ENCODE measurements at places on chromosomes 13 and 19.

- DNase-seq: no peak
Measured at GRCh38 chr13:95926231-95926630, 127.0 kb downstream of the UGGT2 start.

DNA sequence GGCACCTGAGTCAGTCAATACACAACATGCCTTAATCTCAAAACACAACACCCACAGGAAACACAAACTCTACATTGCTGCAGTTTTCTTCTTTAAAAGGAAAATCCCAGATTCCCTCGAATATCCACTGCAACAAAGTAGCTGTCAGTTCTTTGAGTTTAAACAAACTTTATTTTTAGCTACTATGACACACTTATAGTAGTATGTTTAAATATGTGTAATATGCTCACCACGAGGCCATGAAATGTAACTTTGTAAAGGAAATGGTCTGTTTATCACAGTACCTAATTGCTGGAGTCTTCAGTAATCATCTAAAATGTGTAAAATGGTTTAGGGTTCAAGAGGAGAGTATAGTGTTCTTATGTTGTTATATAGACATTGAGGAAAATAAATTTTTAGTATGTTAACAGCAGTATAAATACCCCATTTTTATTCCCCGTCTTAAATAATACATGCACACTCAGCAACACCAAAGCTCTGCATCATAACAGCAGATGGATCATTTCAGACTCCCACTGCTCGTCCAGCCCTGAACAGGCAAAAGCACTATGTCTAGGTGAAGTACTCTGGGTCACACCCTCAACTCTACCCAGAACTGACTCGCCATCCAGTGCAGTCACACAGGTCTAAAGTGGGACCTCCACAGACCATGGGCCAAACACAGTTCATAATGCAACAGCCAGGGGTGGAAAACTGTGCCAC is 20.6 kb downstream of the TUBGCP3 start:
- no peak for DNase-seq

DNA sequence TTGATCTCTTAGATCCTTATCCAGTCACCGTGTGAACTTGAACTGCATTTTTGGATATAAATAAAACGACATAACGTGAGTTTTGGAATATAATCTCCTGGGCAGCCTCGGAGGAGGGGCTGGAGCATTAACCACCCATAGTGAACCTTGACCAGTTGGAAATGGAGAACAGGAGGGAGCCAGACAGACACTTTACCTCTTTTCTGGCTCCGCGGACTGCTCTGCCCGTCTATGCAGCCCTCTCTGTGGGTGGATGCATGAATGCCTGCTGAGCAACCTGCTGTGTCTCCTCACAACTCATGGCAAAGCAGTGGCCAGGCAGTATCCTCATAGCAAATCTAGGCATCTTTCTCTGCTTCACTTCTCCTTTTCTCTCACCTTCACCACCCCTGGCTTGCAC is 10.5 kb upstream of the COG3 start:
- DNase-seq: no peak

GRCh38 chr13:75225288-75226032 is 256.5 kb downstream of the TBC1D4 start:
- no peak for DNase-seq

- no peak for DNase-seq
Measured at GRCh38 chr13:63184693-63185092, 1769.0 kb upstream of the PCDH20 start.

- no peak for DNase-seq
Measured at GRCh38 chr13:95524264-95524901, 28.1 kb upstream of the CLDN10 start.

DNA sequence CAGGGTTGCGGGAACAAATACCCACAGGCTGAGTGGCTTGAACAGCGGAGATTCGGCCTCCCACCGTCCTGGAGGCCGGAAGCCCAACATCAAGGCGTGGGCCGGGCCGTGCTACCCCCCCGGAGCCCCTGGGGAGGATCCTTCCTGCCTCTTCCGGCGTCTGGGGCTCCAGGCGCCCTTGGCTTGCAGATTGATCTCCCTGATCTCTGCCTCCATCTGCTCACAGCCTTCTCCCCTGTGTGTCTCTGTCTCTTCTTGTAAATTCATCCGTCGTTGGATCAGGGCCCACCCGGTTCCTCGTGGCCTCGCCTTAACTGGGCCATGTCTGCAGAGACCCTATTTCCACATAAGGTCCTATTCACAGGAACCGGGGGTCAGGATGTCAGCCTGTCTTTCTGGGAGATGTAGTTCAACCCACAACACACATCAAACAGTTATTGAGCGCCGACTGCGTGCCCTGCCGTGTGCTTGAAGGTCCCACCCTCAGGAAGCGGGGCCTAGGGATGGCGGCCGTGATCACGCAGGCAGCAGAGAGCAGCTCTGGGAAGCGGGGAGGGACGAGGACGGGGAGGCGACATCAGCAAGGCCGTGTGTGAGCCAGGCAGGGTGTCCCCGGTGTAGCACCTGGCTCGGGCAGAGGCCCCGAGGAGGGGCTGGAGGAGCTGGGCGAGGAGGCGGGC is 21.3 kb downstream of the HCN2 start:
- DNase-seq: peak; percentile 41

DNA sequence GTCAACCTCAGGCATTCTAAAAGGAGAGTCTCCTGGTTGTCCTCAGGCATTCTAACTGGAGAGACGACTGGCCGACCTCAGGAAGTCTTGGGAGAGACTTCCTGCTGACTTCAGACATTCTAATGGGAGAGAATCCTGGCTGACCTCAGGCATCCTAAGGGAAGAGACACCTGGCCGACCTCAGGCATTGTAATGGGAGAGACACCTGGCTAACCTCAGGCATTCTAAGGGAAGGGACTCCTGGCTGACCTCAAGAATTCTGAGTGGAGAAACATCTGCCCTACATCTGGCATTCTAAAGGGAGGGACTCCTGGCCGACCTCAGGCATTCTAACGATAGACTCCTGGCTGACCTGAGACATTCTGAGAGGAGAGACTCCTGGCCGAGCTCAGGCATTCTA is 1353.3 kb downstream of the UQCRFS1 start:
- no peak for DNase-seq

- DNase-seq: no peak
Measured at GRCh38 chr13:98396071-98396710, 180.7 kb downstream of the STK24 start.

- peak; percentile 73 for DNase-seq
Measured at GRCh38 chr19:50657712-50658440, 8.6 kb downstream of the C19orf81 start.

DNA sequence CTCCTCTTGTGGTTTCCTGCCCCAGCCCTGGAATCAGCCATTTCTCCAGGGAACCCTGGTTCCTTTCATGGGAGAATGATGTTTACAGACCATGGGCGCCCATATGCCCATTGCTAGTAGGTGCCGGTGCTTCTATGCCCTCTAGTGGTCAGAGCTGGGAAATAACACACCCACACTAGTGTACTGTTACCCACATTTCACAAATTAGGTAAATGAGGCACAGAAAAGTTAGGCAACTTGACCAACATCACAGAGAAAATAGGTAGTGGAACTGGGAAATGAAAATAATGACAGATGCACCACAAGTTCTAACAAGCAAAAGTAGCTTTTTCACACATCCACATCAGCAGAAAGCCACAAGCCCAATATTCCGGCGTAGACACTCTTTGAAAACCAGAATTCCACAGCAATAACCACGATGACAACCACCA is 1.3 kb upstream of the CEACAM3 start:
- DNase-seq: peak; percentile 32

DNA sequence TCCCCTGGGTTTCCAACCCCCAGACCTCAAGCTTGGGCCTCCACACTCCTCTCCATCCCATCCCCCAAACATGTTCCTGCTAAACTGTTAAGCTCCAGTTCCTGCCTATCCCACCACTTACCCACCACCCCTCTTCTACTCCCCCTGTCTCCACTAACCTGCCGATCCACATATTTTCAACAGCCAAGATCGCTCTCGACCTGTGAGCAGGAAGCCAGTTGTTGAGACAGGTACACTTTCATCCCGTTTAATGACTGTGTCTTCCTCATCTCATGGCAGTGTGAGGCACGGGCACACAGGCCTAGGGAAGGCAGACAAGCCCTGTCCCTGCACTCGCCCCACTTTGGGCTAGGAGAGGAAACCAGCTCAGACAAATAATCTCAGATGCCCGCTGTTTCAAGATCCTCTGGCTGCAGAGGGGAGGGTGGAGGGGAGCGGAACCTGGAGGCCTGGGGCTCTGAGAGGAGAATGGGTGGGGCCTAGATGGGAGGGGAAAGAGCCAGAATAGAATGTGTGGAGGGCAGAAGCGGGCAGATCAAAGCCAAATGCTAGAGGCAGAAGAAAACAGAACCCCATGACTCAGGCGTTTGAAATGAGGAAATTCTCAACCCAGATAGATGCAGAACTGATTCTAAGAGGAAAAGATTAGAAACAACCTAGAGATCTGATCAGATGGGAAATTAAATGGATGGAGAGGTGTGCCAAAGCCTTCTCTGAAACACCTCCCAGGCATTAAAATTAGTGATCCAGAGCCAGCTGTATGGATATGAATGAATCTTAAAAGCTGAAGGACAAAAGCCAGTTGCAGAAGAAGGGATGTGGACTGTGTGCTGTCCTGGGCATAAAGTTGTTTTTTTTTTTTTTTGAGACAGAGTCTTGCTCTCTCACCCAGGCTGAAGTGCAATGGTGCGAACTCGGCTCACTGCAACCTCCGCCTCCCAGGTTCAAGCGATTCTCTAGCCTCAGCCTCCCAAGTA is 16.9 kb upstream of the CYP2S1 start:
- DNase-seq: no peak

DNA sequence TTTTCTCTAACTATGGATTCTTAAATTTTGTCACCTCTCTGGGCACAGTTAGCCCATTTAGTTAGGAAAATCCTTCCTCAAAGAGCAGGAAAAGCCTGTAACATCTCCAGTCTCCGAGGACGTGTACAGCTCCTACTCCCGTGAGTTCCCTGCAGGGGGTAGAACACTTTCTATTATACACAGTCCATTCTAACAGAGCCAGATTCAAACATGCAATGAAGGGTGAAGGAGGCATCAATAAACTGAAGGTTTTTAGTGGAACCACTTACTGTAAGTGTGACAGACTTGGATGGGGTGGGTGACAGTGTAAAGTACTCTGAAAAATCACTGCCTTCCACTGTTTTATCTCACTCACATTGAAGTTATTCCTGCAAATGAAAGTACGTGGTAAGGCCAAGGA is 204.7 kb upstream of the DACH1 start:
- no peak for DNase-seq

DNA sequence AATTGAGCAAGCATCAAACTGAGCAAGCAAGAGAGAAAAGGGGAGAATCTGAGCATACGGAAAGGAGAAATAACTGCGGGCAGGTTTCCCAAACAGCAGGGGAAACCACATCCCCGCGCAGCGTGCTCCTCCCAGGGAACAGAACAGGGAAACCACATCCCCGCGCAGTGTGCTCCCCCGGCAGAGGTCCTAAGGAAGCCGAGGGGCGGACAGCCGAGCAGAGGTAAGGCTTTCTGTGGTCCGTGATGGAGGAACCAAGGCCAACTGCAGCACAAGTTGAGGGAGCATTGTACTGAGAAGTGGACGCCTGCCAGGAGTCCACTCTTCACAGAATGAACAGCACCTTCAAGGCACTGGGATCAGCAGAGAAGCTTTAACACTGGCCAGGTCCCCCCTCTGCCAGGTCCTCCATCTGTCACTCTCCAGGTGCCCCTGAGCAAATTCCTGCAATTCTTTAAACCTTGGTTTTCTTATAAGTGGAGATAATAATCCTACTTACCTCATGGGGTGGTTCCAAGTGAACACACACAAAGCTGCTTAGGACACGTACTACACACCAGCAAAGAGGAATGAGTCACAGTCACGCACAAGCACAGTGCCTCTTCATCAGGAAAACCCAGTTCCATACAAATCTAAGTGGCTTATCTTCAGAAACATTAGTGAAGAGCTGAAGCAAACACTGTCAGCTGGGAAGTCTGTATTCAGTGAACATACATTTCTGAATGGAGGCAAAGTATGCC is 23.0 kb upstream of the LAMP1 start:
- DNase-seq: no peak

GRCh38 chr19:39390451-39390750 is 505 bp downstream of the PAF1 start:
- DNase-seq: no peak

- no peak for DNase-seq
Measured at GRCh38 chr19:32415669-32416068, 10.1 kb downstream of the DPY19L3 start.

DNA sequence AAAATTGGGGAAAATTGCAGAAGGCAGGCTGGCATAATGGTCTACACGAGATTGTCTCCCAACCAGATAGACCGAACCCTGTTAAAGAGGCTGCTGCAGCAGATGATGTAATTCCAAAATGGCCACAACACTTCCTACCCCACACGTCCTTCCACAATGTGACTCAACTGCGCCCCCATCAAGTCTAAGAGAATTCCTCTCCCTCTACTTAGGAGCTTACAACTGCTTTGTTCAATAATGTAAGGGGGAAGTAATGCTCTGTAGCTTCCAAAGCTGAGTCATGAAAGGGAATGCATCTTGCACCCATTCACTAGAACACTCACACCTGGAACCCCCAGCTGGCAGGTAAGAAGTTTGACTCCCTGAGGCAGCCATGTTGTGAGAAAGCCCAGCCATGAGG is 117.8 kb upstream of the IRS2 start:
- no peak for DNase-seq

DNA sequence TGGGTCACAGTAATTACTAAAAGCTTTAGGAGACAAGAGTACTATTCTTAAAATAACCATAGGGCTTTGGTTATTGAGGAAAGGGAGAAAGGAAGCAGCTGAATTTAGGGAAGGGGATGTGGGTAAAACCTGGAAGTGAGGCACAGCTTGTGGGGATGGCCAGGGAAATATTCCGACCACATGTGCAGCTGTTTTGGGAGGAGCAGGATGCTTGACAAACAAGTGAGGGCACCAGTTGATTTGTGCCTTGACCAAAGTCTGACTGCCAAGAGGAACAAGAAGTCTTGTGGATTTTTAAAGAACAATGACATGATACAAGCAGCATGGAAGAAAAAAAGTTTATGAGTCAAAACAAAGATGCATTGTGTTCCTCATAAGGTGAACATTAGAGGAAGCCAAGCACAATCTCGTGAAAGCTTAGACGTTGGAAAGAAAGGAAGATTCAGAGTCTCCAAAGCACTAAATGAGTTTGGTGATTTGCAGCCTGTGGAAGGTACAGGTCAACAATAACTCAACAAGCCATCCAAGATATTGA is 108.5 kb upstream of the GPC6 start:
- no peak for DNase-seq

- DNase-seq: no peak
Measured at GRCh38 chr13:39952249-39953233, 297.1 kb downstream of the COG6 start.
